ENCODE measurements at places on chromosomes 2 and 18.
A peak's percentile ranks its signal among the peaks of the same experiment; 100 is the strongest.

DNA sequence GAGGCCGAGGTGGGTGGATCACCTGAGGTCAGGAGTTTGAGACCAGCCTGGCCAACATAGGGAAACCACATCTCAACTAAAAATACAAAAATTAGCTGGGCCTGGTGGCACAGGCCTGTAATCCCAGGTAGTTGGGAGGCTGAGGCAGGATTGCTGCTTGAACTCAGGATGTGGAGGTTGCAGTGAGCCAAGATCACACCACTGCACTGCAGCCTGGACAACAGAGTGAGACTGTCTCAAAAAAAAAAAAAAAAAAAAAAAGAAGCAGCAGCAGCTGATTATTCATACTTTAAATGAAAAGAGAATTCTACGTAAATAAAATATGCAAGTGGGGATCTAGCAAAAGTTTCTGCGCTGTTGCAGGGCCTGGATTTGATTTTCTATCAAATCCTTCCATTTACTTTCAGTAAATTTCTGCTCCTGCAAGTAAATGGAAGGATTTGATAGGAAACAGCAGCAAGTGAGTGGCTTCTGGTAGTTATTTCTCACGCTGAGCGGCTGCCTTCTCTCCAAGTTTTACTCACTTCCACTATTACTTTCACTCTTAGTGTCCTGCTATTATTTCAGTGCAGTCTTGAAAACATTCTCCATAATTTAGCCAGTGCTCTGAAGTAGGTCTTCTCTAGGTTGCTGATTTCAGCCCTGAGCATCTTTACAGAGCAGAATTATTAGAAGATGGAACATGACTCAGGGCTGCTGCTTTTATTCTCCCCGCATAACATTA is 68.4 kb downstream of the SLC16A14 start:
- no peak for DNase-seq

- DNase-seq, result no peak
These were observed 153.6 kb downstream of the COL4A4 start for GRCh38 chr2:227010433-227010832.

GRCh38 chr2:162317058-162317742 is 1.3 kb downstream of the IFIH1 start:
- no peak for DNase-seq

- DNase-seq, result no peak
These were observed 233.7 kb upstream of the SPOPL start for GRCh38 chr2:138267902-138268254.

DNA sequence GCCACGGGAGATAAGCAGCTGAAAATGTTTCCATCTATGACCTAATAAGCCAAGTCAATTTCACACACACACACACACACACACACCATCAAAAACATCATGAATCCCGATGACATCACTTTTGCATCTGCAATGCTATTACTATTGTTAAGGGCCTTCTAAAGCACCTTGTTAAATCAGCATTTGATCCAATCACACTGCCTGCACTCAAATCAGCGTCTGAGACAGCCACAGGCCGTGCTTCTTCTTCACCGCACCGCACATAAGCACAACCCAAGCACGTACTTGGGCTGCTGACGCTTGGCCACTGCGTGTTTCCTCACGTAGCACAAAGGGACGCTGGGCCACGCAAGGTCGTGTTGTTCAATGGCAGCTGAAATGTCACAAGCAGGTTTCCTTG is 15.8 kb upstream of the MTCL1 start:
- DNase-seq, result no peak

DNA sequence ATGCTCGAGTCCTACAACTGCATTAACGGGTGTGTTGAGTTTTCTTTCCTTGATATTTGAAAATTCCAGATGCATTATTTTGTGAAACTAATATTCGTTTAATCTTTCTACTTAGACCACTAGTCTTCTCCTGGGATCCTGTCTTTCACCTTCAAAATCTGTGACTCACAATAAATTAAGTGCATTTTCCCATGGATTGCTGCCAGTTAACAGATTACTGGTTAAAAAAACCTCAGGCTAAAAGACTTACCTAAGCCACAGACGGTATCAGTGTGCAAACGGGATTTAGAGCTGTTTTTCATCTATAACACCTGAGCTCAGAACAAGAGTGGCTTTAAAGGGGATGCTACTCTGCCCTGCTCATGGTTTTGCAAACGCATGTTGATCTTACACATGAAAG is 10.2 kb downstream of the FECH start:
- no peak for DNase-seq

DNA sequence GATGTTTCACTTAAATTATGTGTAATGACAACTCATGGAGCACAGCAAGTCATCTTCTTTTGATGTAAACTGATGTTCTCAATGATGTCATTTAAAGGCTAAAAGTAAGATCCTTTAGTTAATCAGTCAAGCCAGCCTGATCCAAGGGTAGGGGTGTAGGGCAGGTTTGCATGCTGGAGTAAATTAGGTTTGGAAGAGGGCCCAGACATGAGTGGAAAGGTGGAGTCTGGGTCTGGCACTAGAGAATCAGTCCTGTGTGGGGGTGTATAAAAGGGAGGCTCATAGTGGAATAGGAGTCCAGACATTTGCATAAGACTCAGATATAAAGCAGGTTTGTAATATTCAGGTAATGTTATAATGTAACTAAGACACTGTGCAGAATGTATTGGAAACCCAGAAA is 88.8 kb upstream of the NYAP2 start:
- no peak for DNase-seq

GRCh38 chr2:233025706-233026105 is 6.8 kb upstream of the NEU2 start:
- no peak for DNase-seq

GRCh38 chr2:143162123-143162837 is 33.1 kb downstream of the ARHGAP15 start:
- DNase-seq, result peak; percentile 23

DNA sequence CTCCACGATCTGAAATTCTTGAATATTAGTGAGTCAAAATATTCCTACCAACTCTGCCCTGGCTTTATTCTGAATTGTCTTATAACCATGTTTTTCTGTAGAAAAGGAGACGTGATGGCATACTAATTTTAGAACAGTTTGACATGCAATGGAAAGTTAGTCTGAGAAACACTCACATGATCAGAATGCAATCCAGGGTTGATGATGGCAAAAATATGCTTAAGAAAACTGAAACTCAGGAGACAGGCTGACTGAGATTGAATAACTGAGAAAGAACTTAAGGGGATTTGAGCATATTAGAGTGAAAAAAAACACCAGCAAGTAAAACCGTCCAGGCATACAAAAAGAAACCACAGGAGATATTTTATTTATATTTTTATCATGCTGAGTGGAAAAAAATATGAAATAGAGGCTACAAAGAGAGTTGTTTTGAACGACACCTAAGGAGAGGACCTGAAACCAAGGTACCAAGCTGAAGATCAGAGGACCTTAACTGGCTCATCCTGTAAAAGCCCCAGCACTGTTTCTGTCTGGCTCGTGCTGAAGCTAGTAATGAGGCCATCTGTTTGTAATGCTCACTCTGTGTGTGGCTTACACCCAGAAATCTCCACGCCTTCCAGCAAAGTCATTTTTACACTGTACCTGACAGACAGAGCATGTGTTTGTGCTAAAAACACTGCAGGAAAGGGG is 437.2 kb upstream of the PKDCC start:
- no peak for DNase-seq

DNA sequence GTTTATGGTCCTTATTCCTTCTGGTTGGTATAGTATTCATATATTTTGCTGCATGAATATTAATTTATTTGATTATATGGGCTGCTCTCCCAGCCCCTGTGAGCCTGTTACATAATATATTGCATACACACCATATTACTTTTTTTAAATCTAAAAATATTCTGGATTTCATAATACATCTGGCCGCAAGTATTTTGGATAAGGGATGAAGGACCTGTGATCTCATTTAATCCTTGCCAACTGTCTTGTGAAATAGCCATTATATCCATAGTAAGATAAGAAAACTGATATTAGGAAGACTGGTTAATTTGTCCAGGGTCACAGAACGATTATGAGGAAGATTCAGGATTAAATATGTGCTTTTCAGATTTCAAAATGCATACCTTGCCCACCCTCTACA is 433.6 kb downstream of the LPIN1 start:
- DNase-seq, result no peak

DNA sequence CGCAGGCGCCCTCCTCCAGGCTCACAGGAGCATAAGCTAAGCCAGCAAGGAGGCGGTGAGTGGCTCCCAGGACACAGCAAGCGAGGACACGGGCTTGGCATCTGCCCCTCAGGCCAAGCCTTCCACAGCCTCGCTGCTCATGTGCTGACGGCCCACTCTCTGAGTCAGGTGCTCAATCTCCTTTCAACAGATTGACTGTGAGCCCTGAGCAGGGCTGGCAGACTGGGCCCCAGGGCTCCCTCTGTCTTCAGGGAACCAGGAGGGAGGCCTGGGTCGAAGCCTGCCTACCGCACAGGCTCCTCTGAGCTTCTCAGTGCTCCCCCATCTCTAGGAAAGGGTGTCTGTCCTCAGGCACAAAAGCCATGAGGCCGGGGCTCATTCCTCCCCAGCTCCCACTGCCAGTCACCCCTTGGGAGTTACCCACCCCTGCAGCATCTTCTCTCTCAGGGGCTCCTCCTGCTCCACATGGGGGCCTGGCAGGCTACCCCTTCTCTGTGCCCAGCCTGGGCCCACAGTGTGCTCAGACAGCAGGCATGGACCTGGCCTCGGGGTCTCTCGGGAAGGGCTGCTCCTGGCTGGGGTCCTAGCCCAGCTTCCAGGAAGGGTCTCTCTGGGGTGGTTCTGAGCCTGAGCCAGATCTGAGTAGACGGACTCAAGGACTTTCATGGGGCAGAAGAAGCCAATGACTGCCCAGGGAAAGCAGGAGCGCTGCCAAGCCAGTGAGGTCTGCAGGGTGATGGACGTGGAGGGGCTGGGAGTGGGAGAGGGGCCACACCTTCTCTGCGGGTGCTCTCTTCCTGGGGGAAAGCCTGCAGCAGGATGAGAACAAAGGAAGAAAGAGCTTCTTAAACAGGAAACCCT is 138.0 kb upstream of the GPC1 start:
- DNase-seq, result no peak

GRCh38 chr18:58225101-58225500 is 181.1 kb downstream of the NEDD4L start:
- DNase-seq, result no peak

DNA sequence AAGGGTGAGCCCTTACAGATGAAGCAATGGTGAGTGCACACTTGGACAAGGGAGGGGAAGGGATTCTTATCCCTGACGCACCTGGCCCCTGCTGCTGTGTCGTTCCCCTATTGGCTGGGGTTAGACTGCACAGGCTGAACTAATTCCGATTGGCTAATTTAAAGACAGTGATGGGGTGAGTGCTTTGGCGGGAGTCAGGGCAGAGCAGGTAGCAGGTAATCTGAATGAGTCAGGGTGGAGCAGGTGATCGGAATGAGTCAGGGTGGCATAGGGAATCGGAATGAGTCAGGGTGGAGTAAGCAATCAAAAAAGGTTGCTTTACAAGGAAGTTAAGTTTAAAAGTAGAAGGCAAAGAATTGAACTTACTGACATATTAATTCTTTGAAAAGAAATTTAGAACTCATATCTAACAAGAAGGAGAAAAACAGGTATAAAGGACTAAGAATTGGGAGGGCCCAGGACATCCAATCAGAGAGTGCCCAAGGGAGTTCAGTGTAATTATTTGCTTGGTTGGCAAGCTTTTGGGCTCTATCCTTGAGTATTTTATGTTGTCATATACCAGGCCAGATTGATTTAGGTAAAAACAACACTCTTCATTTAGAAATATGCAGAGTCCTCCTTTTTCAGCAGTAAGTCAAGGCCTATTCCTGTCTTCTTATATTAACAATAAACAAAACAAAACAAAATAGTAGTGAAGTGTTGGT is 52.3 kb upstream of the RALBP1 start:
- no peak for DNase-seq

All from NCI-H510A (cell line).